ENCODE measurements at places on chromosomes 11 and 22. TPM values are rescaled to one million over a fixed set of nuclear protein-coding genes. Genes with fewer than 3 reads are reported as not detected.
A peak's percentile ranks its signal among the peaks of the same experiment; 100 is the strongest.

- DNase-seq = no peak
These were observed 562.1 kb downstream of the BUD13 start for GRCh38 chr11:116210663-116211062.

GRCh38 chr11:78573681-78574080 is 983 bp downstream of the NARS2 start:
- DNase-seq = no peak

- DNase-seq = peak; percentile 43
These were observed 8.3 kb downstream of the GAS2 start for GRCh38 chr11:22674470-22675439.

- DNase-seq = peak; percentile 44
These were observed 5.4 kb downstream of the SCGB1C1 start for GRCh38 chr11:198236-198806.

DNA sequence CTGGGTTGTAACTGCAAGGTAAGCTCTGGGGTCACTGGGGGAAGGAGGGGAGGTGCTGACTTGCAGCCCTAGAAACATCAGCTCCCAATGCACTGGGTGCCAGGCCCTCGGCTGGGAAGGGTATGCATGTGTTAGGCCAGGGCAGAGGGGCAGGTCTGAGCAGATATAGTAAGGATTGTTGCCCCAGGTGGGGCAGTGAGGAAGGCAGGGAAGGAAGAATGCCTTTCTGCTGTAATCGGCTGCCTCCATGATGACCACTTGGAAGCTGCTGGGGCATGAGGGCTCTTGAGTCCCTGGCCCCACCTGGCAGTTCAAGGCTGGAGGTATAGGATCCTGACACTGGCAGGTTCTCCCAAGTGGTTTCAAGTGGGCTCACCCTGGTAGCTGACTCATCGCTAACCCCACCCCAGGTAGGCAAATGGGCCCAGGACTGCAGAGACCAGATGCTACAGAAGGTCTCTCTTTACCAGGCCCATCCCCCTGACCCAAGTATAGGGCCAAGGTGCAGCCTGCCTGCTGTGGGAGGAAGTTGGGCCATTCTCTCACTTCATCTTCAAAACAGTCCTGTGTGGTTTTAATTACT is 56.7 kb downstream of the TIMP3 start:
- DNase-seq = no peak

GRCh38 chr11:75342966-75343870 is 8.2 kb downstream of the ARRB1 start:
- peak; percentile 73 for DNase-seq

- no peak for DNase-seq
These were observed 483.3 kb downstream of the TBC1D22A start for GRCh38 chr22:47245786-47246185.

OR51G2 gene
- total RNA-seq = not detected

RAG2 gene
- total RNA-seq = not detected

TRIM64 gene
- not detected for total RNA-seq

MS4A8 gene
- not detected for total RNA-seq

NXPE2 gene
- total RNA-seq = not detected

CENPM gene
- 3.0 TPM for total RNA-seq

MPEG1 gene
- total RNA-seq = 6.1 TPM
